ENCODE measurements at places on chromosomes 4 and X.

GRCh38 chrX:97416461-97416860, 532.8 kb downstream of the RPA4 start:
- DNase-seq: no peak

DNA sequence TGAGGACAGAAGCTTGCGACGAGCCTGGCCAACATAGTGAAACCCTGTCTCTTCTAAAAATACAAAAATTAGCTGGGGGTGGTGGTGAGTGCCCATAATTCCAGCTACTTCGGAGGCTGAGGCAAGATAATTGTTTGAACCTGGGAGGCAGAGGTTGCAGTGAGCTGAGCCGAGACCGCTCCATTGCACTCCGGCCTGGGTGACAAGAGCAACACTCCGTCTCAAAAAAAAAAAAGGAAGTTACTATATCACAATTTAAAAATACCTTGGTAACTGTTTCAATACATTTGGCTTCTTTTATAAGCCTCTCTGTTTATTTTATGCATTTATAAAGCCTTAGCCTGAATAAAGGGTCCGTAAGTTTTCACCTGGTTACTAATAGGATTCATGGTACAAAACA, 46.6 kb upstream of the CHRNA9 start:
- no peak for DNase-seq

DNA sequence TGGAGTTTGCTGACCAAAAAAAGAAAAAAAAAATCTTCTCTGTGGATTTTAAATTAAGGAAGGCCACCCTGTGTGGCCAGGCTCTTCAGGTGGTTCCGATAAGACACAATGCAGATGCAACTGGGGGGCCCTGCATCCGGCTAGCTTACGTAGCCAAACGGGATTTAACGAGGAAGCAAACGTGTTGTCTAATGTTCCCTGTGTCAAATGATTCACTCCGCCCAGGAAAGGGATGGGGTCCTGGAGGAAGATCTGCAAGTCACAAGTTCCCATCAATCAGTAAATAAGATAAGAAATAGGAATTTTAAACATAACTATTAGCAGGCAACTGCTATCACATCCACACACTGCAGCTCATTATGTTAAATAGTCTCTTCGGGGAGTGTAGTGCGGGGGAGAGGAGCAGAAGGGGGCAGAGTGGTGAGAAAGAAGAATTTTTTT, 216.4 kb upstream of the GYPA start:
- no peak for DNase-seq

DNA sequence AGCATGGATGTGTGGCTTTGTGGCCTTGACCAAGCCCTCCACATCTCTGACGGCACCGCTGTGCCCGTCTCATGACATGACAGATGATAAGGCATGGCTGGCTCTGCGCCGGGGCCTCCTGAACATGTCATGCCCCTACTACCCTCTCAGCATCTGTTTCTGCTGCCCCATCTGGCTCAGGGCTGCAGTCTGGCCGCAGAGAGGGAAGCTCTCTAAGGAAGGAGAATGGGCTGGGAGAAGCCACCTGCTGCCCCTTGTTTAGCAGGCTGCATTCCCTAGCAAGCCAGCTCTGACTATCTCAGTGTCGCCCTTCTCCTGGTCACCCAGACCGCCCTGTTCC, 7.2 kb downstream of the ZNF185 start:
- DNase-seq: no peak
